CD8-positive, alpha-beta memory T cell (primary cell): ENCODE measurements at places on chromosomes 16 and 17.

- peak; percentile 52 for DNase-seq
Measured at GRCh38 chr17:1227917-1228780, 42.1 kb upstream of the BHLHA9 start.

DNA sequence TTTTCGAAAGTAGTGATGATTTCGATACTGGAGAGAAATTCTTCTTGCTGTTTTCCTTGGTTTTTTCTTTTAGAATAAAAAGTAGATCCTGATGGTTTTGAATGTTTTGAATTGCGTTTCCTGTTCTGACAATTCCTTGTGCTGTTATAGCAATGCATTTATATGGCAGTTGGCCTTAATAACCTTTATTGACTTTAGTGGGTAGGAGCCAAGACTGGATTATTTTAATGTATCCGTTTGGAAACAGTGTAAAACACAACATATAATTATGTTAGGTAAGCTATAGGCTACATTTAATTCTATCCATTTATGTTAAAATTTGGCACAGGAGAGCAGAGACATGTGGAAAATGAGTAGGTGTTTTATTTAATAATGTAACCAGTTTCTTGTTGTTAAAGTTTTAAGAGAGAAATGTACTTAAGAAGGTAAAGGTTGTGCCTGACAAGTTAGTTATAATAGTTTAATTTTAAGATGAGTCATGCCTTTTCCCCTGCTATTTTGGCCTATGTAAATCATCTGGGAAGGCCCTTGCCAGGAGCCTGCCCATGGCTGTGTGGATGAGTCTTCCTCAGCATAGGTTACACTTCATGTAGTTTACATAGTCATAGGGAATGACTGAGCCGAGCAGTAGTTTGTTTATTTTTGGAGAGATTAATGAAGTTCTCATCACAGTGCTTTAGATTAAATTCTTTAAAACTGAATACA, 189.9 kb downstream of the FTO start:
- no peak for DNase-seq

DNA sequence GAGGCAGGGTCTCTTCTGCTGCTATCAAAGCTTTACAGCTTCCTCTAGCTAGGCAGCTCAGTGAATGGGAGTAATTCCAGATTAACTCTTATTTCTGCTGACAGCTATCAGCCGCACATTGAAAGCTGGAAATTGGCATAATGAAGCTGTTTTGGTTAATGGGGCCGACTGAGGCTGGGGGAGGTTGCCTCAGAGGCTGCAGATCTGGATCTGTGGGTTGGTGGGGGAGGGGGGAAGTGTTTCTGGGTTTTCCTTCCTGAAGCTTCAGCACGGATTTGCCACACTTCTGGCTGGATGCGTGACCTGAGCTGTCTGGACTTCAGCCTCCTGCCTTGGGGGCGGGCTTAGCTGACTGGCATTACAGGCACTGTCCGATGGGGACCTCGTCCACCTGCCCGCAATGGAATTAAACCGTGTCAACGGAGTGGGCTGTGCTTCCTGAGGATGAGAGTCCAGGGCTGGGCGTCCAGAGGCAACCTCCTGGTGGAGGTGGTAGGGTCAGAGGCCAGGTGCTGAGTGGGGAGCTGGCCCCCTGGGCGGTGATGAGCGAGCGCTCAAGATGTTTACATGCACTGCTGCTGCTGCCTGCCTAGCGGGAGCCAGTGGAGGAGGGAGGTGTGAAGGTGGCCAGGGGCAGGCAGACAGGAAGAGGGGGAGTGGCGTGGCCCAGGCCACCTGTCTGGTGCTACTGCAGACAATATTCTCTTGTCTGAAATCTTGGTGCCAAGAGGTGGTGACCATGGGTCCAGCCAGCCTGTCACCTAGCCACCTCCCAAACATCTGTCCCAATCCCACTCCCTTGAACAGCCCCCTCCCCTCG, 6.7 kb upstream of the ABCC3 start:
- no peak for DNase-seq

DNA sequence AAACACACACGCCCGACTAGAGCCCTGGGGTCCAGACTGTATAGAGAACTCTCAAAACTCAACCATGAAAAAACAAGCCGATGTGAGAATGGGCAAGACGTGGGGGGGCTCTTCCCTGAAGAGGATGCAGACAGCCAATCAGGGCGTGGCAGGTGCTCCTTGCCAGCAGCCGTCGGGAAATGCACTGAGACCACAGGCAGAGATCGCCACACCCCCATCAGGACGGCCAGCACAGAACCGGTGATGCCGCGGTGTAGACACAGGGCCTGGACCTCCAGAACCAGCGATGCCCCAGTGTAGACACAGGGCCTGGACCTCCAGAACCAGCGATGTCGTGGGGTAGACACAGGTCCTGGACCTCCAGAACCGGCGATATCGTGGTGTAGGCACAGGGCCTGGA, 169.2 kb downstream of the LAT start:
- no peak for DNase-seq

- DNase-seq: no peak
Measured at GRCh38 chr17:750431-751037, 1.5 kb downstream of the GEMIN4 start.

DNA sequence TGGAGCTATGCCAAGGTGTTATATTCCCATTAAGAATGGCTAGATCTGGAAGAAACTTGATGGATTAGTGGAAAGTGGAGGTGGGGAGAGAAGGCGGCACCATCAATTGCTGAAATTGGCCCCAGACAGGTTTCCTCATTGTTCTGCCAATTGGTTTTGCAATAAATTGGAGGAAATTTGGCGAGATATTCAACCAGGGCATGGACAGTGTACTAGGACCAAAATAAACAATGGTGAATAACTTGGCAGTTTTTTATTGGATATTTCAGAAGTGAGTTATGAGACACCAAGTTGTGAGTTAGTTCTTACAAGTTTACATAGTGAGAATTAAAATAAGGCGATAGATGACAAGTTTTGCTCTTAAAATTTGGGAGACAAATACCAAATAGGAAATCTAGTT, 41.1 kb upstream of the SOX9 start:
- DNase-seq: no peak

GRCh38 chr17:57552114-57552624, 192.9 kb downstream of the CCDC182 start:
- DNase-seq: peak; percentile 23

DNA sequence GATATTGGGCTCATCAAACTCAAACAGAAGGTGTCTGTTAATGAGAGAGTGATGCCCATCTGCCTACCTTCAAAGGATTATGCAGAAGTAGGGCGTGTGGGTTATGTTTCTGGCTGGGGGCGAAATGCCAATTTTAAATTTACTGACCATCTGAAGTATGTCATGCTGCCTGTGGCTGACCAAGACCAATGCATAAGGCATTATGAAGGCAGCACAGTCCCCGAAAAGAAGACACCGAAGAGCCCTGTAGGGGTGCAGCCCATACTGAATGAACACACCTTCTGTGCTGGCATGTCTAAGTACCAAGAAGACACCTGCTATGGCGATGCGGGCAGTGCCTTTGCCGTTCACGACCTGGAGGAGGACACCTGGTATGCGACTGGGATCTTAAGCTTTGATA, 2.6 kb upstream of the HPR start:
- DNase-seq: no peak

GRCh38 chr17:614653-615546, 99.7 kb downstream of the VPS53 start:
- DNase-seq: no peak

DNA sequence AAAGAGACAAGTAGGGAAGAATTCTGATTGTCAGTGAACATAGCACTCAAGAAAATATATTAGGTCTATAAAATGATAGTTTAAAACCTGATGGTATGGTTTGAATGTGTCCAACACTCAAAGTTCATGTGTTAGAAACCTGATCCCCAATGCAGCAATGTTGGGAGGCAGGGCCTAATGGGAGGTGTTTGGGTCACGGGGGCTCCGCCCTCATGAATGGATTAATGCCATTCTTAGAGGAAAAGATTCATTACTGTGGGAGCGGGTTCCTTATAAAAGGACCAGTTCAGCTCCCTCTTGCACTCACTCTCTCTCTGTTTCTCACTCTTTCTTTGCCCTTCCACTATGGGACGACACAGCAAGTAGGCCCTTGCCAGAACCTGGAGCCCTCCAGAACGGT, 41.5 kb upstream of the SLC47A1 start:
- no peak for DNase-seq

GRCh38 chr17:67481808-67482207, 104.7 kb downstream of the PITPNC1 start:
- DNase-seq: no peak

GRCh38 chr16:65576631-65577030, 454.8 kb upstream of the CDH11 start:
- no peak for DNase-seq

DNA sequence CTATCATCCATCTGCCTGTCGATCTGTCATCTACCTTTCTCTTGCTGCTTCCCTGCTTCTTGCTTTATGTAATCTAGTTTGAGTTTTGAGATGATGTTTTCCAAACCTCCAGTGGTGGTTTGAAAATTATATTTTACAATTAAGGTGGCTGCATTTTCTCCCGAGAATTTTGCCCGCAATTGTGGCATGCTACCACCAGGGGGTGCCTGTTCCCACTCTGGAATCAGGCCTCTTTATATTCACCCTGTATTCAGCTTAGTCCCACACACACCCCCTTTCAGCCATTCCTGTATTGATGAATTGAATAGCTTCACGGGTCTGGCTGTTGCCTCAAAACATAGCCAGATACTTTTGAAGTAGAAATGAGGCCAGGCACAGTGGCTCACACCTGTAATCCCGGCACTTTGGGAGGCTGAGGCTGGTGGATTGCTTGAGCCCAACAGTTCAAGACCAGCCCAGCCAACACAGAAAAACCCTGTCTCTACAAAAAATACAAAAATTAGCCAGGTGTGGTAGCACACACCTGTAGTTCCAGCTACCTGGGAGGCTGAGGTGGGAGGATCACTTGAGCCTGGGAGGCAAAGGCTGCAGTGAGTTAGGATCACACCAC, 3.2 kb downstream of the PRSS22 start:
- no peak for DNase-seq

DNA sequence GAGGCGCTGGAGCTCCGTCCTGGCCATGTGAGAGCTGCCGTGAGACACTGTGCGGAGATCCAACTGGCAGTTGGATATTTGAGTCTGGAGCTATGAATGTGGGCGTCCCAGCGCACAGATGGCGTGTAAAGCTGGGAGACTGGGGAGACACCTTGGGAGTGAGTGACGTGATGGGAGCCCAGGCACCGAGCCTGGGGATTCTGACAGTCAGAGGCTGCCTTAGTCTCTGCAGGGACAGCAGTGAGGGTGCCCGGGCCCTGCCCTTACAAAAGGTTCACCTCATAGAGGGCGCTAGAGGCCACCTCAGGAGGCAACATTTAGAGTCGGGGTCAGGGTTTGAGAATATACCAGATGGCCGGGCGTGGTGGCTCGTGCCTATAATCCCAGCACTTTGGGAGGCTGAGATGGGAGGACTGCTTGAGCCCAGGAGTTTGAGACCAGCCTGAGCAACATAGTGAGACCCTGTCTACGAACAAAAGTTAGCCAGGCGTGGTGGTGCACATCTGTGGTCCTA, 194.1 kb upstream of the GSE1 start:
- no peak for DNase-seq

DNA sequence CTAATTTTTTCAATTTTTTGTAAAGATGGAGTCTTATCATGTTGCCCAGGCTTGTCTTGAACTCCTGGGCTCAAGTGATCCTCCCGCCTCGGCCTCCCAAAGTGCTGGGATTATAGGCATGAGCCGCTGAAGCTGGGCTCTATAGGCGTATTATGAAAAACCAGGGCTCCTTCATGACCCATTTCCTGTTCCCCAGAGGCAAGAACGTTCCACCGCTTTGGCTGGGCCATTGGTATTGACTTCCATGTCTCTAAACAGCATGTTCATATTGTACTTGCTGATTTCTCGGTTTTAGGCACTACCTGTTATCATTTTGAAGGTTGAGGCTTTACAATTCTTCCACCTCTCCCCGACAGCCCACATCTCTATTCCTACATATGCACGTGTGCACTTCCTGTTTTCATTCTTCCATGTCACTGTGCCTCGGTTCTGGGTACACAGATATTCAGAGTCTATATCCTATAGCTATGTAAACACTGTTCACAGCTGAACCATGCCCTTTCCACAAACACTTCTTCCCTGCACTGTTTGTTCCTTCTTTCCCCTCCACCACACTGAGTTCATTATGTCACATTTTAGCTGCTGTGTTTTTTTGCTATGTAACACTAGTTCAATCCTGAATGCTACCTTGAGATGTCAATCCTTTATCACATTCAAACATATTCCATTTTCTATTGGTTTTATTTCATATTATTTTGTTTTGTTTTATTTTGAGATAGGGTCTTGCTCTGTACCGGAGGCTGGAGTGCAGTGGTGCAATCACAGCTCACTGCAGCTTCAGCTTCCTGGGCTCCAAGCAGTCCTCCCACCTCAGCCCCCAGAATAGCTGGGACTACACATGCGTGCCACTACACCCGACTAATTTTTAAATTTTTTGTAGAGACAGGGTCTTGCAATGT, 16.8 kb upstream of the MAPK3 start:
- DNase-seq: no peak

GRCh38 chr16:4111748-4112696, 4.2 kb downstream of the ADCY9 start:
- DNase-seq: no peak

DNA sequence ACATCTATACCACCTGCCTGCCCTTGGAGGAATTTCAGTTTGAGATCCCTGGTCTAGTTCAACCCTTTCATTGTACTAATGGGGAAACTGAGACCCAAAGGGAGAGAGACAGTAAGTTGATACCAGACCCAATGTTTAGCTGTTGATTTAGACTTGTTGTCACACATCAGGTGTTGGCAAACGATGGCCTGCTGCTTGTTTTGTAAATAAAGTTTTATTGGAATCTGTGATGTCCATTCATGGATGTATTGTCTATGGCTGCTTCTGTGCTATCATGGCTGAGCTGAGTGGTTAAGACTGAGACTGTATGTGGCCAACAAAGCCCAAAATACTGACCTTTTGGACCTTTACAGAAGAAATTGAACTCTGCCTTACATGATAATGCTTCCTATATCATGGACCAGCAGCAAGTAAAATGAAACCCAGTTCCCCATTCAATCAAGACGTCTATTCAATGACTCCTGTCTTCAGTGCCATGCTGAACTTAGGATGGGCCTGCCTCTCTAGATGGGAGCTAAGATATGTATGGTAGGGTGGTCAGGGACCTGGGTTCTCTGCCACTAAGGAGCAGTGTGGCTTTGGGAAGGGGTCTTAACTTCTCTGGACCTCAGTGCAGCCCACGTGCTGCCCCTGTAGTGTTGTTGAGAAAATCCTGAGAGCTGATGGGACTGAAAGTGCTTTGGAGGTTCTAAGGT, 111.0 kb downstream of the IRX5 start:
- no peak for DNase-seq

DNA sequence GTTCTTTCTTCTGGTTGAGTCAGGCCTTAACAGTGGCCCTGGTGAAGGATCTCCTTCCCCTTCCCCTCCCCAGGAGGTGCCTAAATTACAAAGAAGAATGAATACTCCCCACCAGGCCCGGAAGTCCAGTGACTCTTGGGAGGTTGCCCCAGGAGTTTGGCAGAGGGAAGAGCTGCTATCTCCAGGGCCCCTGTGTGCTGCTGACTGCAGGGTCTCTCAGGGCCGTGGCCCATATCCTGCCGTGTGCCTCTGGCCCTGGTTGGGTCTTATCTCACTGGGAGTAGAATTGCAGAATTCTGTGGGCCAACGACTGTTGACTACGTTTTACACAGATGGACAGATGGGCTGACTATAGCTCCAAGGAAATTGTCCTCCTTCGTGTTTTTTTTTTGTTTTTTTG, 28.0 kb downstream of the AKAP1 start:
- DNase-seq: no peak
